ENCODE measurements at places on chromosomes 3 and 15.

DNA sequence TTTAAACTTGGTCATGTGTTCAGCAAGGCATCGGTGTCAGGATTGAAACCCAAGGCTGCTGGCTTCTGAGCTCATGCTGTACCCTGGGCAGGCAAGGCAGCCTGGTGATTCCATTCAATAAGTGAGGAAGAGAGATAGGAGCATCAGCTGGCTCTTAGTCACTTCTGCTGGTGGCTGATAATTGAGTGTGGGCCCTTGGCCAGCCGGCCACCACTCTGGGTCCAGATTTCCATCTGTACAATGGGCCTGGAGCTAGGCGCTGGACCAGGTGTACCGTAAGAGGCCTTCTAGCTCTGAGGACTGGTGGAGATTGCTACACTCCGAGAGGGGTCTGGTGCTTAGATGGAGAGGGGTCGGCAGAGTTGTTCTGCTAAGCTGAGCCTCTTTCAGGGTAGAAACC, 4.3 kb downstream of the CD276 start:
- no peak for ATAC-seq

DNA sequence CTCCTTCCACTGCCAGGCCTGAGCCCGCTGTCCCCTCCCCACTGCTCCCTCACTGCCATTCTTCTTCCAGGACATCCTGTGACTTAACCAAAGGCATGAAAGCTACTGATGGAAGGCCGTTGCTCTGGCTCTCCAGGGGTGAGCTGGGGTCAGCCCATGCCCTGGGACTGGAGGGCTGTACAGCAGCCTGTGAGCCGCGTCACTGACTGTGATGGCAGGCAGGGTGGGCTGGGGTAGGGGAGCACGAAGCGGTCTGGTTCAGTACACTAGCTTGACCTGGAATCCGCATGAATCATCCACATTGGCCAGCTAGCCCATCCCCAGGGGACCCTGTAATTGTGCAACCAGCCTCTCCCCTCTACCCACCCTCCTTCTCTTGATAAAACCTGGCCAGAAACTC, 30.8 kb downstream of the CORO2B start:
- peak; percentile 23 for ATAC-seq

DNA sequence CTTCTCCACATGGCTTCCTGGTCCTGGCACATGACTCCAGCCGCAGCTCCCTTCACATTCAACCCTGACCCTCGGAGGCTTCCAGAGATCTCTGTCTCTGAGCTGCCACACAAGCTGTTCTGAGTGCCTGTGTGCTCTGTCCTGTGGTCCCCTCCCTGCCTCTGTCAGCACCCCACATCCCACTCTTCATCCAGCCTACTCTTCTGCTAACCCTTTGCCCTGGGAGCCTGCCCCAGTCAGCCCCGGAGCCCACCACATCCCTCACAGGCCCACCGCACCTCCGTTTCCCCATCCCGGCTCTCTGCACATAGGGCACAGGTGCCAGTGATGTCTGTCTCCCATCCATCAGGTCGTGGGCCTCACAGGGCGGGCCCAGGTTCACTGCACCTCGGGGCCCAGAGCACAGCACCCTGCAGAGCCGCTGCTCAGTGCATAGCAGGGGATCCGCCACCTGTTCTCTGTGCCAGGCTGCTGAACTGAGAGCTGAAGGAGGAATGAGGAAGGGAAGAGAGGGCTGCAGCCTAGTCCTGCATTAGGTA, 133.6 kb downstream of the UACA start:
- ATAC-seq, result no peak

DNA sequence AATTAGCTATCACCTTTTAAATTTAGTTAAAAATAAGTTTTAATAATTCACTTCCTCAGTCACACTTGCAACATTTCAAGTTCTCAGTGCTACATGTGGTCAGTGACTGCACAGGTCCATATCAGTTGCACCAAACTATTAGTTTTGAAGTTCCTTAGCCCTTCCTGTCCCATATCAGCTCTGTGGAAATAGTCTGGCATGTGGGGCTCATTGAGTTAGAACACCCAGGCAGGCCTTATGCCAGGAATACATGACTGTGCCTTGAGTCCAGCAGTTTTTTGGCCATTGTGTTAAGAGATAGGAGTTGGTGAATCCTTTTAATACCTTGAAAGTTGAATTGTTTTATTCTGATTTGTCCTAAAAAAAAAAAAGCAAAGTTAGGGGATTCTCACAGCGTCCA, 153.7 kb upstream of the BFSP2 start:
- no peak for ATAC-seq

- ATAC-seq, result no peak
Observed at GRCh38 chr3:150495149-150495548, 51.1 kb downstream of the SERP1 start.

DNA sequence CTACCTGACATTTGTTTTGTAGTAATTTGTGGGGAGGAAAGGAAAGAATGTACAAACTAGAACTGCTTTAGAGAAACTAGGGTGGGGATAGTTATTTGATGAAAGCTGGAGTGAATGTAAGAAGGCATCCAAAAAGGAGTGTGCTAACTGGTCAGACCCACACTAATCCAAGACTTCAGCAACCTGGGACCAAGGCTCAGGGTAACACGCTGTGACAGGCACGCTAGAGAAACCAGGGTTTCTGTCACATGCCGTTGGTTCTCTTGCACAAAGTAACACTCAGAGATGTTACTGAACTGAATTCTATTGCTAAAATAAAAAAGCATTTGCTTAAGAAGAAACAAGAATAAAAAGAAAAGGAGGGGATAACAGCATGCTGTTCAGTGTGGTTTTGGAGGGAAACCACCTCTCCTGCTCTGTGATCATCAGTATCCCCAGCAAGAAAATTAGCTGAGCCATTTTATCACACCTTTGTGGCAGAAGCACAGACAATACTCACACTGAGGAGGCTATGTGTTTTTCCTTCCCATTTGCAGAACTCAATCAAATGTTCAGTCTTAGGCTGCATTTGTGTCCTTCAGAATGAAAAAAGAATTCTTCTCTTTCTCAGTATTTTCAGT, 2.8 kb upstream of the CCDC80 start:
- ATAC-seq, result no peak

DNA sequence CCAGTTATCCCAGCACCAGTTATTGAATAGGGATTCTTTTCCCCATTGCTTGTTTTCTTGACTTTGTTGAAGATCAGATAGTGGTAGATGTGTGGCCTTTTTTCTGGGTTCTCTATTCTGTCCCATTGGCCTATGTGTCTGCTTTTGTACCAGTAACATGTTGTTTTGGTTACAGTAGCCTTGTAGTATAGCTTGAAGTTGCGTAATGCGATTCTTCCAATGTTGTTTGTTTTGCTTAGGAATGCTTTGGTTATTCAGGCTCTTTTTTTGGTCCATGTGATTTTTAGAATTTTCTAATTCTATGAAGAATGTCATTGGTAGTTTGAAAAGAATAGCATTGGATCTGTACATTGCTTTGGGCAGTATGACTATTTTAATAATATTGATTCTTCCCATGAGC, 94.3 kb upstream of the CHMP2B start:
- no peak for ATAC-seq

DNA sequence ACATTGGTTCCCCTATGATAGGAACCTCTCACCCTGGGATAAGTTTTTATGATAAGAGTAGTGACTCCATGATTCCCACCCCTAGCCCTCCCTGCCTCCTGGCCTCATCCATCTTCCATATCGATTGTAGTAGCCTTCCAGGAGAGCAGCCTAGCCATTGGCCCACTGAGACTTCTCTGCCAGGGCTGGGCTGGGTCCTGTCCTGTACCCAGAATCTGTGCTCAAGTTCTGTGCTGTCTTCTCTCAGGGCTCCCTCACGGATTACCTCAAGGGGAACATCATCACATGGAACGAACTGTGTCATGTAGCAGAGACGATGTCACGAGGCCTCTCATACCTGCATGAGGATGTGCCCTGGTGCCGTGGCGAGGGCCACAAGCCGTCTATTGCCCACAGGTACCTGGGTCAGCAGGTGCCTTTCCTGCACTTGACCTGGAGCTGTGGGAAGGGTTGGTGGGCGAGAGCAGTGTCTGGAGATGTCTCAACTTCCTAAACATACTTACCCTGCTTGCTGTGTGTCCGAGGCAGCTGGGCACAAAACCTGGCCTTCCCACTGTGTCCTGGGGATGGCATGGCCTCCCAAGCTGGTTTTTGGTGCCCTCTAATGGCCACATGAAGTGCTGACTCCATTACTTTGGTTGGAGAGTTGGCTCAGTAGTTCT, 16.6 kb upstream of the EXOG start:
- peak; percentile 76 for ATAC-seq

DNA sequence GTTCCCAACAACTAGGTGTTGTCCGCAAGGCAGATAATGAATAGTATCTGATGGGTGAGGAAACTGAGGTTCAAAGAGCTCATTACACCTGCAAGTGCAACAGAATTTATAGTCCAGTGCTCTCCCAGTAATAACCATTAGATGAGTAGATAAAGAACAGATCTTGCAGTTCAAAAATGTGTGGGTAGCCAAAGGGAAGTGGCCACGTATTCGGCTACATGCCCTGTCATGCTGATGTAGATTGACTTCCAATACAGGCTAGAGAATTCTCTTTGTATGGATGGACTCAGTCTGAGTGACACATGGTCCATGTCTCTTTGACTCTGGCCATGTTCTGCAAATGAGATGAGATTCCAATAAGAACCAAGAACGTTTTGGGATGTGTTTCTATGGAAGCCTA, 187.9 kb upstream of the LPP start:
- no peak for ATAC-seq

- no peak for ATAC-seq
Observed at GRCh38 chr3:100093831-100094230, 20.5 kb downstream of the FILIP1L start.

- no peak for ATAC-seq
Observed at GRCh38 chr3:32951410-32951811, at the start of gene CCR4. Gene CCR4, plus strand, starts transcription at chr3:32951644. Its CDS starts 1,779 bp downstream, at chr3:32953423.

DNA sequence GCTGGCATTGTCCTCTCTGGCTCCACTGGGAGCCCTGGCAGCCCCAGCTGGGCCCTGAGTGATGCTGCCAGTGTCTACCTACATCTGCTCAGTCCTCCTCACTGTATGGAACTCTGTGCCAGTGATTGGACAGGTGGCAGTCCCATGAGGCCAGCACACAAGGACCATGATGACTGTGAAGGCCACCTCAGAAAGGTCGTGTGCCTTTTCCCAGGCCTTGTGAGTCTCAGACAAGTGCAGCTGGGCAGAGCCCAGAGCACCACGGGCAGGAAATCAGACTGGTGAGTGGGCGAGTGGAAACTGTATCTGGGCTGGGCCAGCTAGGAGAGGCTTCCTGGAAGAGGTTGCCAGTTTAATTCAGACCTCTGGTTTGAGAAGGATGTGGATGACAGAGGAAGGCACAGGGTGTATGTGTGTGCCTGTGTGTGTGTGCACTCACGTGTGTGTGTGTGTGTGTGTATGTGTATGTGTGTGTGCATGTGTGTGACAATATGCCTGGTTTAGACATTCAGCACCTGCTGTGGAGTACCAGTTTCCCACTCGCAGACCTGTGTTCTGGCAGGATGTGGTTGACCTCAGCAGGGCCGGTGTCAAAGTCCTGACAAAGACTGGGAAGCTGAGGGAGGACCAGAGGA, 7.0 kb downstream of the MAPKAPK3 start:
- ATAC-seq, result peak; percentile 41

GRCh38 chr3:129974564-129974832, at the start of gene TRH:
Gene TRH, plus strand, starts transcription at chr3:129974720. Its CDS starts 1,097 bp downstream, at chr3:129975817.
- ATAC-seq, result no peak

- ATAC-seq, result no peak
Observed at GRCh38 chr15:87734571-87735373, 521.8 kb downstream of the NTRK3 start.

GRCh38 chr15:55909036-55909811, 84.2 kb downstream of the NEDD4 start:
- ATAC-seq, result no peak

- no peak for ATAC-seq
Observed at GRCh38 chr3:139764069-139764905, 86.5 kb upstream of the NMNAT3 start.

DNA sequence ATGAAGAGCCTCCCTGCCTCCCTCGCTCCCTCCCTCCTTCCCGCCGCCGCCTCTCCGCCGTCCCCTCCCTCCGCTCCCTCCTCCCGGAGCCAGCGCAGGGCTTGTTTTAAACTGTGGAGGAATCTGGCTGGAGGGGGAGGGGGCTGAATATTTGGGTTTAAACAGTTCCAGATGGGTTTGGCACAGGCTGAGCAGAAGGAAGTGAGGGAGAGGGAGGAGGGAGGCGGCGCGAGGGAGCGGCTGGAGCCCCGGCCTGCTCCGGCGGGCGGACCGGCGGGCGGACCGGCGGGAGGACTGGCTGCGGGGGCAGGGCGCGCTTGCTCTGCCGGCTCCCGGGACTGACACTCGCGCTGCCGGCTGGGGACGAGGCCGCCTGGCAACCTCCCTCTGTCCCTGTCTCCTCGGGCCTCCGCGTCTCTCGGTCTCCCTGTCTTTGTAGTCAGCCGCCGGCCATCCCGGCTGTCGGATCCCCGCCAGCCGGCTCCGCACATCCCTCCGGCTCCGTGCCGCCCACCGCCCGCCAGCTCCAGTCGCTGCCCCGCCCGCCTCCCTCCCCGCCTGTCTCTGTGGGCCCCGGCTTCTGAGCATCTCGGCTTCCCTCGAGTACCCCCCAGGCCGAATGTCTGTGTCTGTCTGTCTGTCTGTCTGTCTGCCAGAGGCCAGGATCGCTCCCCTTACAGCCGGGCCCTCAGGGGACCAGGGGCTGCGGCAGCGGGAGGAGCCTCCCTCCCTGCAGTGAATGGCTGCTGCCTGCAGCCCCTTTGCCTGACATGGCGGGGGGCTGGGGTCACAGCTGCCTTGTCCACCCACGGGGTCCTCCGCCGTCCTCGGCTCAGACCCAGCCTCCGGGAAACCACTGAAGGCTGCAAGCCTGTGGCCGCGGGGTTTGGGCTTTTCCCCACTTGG, 7.6 kb downstream of the EPHB3 start:
- ATAC-seq, result peak; percentile 37

DNA sequence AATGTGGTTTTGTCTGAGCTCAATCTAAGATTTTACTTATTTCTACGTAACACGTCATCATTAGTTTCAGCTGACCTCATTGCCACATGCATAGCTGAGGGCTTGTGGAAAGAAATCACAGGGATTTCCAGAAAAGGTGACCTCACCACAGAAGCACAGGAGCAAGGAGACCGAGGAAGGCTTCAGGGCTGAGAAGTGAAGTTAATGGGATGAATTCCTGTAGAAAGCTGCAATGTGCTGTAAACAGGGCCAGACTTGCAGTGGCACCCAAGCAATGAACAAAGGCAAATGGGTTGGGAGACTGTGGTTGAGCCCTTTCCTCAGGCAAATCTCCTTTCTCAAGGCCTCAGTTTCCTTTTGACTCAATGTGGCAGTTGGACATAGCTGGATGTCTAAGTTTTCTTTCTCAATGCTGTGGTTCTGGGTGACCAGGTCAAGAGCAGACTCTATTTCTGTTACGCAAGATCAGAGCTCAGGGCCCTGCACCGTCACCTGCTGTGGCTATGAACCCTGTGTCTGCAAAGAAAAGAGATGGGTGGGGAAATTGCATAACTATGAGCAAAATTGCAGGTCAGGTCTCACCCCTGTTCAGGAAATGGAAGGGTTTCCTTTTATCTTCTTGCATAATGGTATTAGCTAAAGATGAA, 252.2 kb upstream of the TBL1XR1 start:
- ATAC-seq, result peak; percentile 84

- no peak for ATAC-seq
Observed at GRCh38 chr3:125331243-125331642, 43.9 kb downstream of the ZNF148 start.

GRCh38 chr3:5013021-5013906, 34.0 kb downstream of the BHLHE40 start:
- peak; percentile 78 for ATAC-seq

All from esophagus mucosa (tissue), 1 donor.